ENCODE measurements at places on chromosomes 3 and 15. TPM values are rescaled to one million over a fixed set of nuclear protein-coding genes. Genes with fewer than 3 reads are reported as not detected.

The ALPK3 gene
- 20.2 TPM for total RNA-seq

The PRR20G gene
- total RNA-seq, result not detected

The CEP19 gene
- total RNA-seq, result 2.2 TPM

The LTF gene
- total RNA-seq, result 24.8 TPM

The CIDEC gene
- total RNA-seq, result 0.18 TPM

The ACVR2B gene
- total RNA-seq, result 24.1 TPM

The SHF gene
- total RNA-seq, result 9.1 TPM

The HCLS1 gene
- 10.6 TPM for total RNA-seq

The GCSAM gene
- 0.99 TPM for total RNA-seq

The ADAMTS9 gene
- total RNA-seq, result 151 TPM

The GRM2 gene
- 0.53 TPM for total RNA-seq
